ENCODE measurements at places on chromosomes 11 and 22.

DNA sequence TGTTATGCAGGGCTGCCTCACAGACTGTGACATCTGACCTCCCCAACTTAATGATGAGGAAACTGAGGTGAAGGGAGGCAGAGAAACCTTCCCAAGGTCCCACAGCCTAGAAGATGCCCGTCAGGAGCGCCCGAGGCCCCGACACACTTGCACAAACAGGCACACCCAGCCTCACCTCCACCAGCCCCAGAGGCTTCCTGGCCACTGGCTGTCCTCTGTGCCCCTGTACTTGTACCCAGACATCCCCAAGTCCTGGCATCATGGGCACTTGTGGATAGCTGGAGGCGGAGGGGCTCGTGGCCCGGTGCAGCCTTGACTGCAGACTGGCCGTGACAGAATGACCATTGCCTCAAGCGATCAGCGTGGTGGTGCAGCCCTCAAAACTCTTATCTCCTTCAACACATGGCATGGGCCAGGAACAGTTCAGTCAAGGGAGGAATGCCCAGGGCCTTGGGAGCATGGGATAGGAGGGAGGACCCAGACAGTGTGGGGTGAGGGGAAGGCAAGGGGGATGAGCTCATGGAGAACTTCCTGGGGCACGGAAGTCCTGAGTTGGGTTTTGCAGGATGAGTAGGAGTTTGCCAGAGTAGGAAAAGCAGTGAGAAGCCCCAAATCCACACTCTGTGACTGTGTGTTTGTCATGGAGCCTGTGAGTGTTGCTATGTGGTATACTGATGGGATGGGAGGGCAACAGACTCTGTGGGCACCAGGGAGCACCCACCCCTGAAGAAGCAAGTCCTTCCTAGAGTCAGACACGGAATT is 25.8 kb upstream of the PPARA start:
- no peak for DNase-seq

DNA sequence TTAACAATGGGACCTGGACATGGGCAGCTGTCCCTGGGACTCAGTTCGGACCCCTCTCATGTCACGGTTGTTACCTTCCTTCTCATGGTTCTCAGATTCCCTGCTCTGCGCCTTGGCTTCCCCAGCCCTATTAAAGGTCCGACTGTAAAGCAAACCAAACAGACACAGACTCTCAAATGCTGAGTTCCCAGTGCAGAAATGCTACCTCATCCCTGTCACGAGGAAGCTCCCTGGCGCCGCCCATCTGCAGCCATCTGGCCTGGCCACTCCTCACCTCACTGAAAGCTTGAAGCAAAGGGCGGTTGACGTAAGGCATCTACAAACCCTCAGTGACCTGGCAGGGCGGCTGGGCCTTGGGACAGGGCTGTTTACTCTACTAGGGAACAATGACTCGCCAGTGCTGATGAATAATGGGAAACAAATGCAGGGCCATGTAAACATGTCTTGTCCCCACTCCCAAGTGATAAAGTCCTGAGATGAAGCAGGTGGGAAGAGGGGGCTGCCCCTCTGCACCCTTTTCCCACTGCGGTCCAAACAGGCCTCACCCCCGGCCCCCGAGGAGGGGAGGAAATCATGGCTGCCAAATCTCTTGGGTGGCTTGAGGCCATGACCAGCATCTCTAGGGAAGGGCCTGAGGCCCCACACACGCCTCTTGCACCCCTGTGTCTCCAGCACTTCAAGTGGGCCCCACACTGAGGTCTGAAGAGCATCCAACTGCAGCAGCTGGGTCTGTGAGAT is 49.3 kb downstream of the SCUBE1 start:
- peak; percentile 80 for DNase-seq

DNA sequence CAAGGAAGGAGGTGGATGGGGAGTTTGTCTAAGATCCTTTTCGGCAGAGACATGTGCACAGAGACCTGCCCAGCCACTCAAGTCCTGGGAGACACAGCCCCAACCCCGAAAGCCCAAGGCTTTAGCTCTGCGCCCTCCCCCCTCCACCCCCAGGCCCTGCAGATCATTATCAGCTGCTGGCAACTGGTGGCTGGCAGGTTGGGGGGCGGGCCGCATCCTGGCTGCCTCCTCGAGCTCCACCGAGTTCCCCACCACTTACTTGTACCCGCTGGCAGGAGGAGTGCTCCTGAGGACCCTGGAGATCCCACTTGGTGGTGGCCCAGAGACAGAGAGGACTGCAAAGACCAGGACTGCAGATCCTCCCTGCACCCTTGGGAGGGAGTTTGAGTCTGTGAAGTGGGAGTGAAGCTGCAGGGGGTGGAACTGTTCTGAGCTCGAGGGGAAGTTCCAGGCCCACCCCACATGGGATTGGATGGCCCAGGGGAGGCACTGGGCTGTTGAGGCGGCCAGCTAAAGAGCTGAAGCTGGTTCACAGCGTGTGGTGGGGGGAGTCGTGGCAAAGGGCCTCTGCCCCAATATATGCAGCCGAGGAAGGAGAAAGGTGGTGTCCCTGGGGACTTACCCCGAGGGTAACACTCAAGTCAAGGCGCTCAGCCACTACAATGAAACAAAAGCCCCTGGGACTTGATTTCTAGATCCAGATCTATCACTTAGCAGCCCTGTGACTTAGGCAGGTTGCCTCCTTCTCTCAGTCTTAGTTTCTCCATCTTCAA is 19.9 kb upstream of the CCDC86 start:
- no peak for DNase-seq

GRCh38 chr11:65156926-65157325 is 13.1 kb upstream of the SPDYC start:
- DNase-seq, result no peak

DNA sequence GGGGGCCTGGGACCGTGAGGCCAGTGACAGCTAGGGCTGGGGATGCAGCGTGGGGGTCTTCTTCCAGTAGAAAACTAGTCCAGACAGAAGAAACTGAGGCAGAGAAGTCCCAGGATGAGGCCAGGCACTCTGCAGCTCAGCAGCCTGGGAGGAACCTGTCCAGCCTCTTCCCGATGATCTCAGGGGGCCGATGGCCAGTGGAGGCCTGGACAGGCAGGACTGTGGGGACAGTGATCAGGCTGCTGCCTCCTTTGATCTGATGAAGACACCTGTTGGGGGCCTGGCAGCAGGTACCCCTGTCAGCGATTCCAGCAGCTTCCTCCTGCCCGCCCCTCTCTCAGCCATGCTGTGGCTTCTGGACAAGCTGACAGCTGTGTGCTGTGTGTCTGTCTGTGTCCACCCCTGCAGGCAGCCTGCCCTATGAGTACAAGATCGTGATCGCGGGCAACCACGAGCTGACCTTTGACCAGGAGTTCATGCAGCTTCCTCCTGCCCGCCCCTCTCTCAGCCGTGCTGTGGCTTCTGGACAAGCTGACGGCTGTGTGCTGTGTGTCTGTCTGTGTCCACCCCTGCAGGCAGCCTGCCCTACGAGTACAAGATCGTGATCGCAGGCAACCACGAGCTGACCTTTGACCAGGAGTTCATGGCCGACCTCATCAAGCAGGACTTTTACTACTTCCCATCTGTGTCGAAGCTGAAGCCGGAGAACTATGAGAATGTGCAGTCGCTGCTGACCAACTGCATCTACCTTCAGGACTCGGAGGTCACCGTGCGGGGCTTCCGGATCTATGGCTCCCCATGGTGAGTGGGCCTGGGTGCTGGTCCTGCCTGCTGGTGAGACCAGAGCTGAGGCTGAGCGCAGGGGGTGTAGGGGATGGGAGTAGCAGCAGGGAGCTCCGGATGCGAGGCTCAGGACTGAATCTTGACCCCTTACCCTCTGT is 62.6 kb downstream of the MPPED1 start:
- no peak for DNase-seq
